ENCODE measurements at places on chromosomes 12 and 14. TPM values are rescaled to one million over a fixed set of nuclear protein-coding genes. Genes with fewer than 3 reads are reported as not detected.

RNF212B gene
- total RNA-seq = not detected

SLC38A4 gene
- total RNA-seq = 10.0 TPM

PARPBP gene
- total RNA-seq = 1.8 TPM

GOLT1B gene
- total RNA-seq = 12.3 TPM

VDR gene
- total RNA-seq = 89.9 TPM

ACTR6 gene
- 35.0 TPM for total RNA-seq

SLC7A8 gene
- total RNA-seq = 29.1 TPM

TEAD4 gene
- 4.4 TPM for total RNA-seq

DNA sequence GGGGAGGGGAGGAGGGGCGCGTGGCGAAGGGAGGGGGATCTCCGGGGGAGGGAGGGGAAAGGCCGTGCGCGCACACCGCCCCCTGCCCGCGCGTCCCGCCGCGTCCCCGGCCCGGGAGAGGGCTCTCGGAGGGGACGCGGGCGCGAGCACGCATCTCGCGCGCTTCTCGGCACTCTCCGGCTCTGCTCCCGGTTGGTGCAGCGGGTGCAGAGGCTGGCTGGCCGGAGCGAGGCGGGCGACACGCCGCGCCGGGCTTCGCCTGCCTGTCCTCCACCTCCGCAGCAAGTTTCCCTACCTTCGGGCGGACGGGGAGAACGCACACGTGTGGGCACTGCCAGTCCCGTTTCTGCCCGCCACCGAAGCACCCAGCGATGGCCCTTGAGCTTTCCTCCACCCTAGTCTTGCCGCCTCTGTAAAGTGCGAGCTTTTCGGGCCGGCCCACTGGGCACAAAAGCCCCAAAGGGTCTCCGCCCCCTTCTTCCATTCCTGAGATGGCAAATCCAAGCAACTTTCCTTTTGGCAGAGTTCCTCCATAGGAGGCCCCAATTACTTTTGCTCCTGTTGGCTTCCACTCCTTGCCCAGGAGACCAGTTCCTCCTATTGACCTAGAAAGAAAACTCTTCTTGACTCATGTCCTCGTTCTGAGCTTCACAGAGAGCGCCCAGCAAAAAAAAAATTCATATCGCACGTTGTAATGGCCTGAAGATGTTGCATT, 363 bp upstream of the CSAD start:
- DNase-seq = peak; percentile 75

DNA sequence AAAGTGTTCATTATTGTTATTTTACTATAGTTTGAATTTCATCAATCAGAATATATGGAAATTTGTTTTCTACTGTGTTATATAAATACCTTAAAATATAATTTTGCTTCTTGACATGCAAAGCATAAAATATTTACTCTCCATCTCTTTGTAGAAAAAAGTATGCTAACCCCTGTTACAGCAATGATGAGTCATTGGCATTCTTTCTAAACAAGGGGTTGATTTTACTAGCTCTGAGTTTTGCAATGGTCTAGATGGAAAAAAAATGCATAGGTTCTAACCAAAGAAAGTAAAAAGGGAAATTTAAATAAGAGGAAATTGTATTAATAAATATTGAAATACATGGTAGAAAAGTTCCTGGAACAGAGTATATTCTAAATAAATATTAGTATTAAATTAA, 990.2 kb upstream of the ATXN7L3B start:
- no peak for DNase-seq

- no peak for DNase-seq
These were observed 9.5 kb upstream of the LTA4H start for GRCh38 chr12:96044943-96045290.

DNA sequence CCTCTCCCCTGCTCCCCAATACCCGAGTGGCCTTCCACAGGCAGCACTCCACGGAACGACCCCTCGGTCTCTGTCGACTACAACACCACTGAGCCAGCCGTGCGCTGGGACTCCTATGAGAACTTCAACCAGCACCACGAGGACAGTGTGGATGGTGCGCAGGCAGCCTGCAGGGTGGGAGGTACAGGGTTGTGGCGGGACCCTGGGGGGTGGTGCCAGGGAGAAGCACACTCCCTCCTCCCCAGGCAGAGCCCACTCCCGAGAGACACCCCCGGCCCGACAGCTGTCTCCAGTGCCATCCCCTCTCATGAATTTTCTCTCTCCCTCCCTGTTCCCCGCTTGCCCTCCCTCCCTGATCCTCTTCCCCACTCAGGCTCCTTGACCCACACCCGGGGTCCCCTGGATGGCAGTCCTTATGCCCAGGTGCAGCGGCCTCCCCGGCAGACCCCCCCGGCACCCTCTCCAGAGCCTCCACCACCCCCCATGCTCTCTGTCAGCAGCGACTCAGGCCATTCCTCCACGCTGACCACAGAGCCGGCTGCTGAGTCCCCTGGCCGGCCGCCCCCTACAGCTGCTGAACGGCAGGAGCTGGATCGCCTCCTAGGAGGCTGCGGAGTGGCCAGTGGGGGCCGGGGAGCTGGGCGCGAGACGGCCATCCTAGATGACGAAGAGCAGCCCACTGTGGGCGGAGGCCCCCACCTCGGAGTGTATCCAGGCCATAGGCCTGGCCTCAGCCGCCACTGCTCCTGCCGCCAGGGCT, 9.0 kb downstream of the TNS2 start:
- no peak for DNase-seq

- no peak for DNase-seq
These were observed 70.9 kb downstream of the FERMT2 start for GRCh38 chr14:52879958-52880357.

DNA sequence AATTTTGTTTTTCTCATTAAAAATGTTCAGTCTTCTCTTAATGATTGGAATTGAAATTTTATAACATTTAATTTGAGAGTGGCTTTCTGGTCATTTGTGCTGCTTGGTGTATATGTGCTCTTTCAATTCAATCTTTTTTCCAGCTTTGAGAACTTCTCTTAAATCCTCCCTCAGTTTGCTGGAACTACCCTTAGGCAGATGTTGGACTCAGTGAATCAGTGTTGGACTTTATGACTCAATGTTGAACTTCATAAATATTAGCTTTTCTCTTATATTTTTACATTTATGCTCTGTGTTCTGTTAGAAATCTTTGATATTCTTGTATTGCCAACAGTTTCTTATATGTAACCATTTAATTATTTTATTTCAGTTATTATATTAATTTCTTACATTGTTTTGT, 935.5 kb upstream of the FBXO33 start:
- DNase-seq = no peak

GRCh38 chr12:108373111-108373510, 34.0 kb upstream of the CMKLR1 start:
- DNase-seq = no peak

DNA sequence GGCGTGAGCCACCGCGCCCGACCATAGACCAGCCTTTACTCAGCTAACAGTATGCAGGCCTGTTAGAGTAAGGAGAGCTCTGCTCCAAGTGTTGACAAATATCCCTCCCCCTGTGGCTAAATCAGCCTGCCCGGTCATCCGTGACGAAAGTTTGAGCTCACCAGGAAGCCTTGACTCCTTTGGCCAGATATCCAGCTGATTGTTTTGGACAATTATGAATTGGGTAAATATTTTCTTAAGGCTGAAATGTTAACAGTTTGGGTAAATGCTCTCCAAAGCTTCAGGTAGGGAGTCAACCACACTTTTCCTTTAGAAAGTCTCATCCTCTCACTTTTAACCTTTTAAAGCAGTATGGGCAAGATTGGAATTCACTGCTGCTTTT, 157.9 kb downstream of the PAWR start:
- no peak for DNase-seq

GRCh38 chr14:37844614-37845013, 249.2 kb downstream of the TTC6 start:
- no peak for DNase-seq

DNA sequence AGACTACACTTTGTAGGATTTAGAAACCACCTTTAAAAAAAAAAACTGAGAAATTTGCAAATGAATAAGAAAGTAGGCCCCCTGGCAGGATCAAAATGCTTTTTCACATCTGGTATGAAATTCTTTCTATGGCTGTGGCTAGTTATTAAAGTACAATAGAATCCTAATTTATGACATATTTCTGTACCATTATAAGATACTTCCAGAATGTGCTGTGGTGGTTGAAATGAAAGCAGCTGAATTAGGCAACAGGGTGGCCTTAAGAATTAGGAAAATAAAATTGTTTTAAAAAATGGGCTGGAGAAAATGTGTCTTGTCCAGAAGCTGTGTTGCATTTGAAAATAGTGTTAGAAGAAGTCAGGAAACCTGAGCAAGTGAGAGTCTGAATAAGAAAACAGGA, 85.9 kb upstream of the PDE3A start:
- no peak for DNase-seq

DNA sequence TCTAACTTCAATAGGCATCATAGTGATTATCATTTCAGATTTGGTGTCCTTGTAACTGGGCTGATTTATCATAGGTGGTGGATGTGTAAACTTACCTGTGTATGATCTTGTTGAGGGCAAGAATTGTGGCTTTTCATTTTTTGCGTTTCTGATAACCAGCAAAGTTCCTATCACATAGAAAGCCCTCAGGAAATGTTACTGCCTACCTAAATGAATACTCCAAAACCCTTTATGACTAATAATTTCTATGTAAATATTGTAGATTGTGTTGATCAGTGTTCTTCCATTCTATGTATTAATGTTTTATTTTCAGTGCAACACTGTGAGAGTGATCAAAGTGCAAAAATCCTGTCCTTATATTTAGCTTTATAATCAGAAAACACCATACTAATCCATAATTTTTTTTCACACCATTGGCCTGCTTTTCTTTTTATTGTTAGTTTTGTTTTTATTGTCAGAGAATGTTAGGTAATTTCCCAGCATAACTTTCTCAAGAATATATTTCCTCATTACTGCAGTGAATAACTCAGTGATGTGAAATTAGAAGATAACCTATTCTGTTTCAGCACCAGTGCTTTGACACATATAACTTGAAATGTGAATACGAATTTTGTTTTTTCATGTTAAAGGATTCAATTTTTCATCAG, 94.1 kb downstream of the GPHN start:
- no peak for DNase-seq

DNA sequence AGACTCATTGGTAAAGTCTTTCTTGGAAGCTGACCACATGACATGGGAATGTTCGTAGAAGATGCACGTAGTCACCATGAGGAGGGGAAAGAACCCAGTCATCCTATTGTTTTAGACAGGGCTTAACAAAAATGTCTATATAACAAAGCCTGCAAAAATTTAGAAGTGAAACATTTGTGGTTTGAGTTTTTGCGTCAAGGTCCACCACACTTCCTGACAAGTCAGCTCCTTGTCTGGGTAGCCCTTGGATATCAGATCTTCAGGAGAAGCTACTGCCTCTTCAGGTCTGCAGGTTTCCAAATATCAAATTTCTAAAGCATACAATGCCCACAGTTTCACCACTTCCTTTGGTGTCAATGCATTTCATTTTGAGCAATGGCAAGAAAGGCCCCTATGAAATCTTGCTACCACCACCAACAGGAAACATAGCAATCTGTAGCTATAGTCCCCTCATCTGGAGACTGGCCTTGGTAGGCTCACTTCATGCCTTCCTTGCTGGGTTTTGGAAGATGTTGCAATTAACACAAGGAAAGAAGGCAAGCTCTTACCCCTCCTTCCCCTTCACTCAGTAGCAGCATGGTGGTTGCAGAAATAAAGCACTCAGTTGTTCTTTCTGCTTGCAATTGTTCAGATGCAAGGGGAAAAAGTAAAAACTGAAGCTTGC, 235.2 kb downstream of the PCNX1 start:
- no peak for DNase-seq

DNA sequence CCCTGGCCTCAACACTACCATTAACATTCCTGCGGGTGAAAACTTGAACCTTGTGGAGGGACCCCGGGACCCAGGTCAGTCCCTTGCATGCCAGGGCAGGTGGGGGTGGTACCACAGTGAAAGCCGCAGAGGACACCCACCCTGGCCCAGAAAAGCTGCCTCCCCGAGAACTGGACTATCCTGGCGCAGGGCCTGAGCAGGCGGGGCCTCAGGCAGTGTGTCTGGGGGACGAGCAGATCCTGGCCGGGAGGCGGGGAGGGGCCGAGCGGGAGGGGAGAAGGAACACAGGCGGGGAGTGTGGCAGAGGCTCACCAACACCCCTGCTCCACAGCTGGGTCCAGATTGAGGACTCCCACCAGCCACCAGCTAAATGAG, 10.0 kb downstream of the AHNAK2 start:
- peak; percentile 65 for DNase-seq

DNA sequence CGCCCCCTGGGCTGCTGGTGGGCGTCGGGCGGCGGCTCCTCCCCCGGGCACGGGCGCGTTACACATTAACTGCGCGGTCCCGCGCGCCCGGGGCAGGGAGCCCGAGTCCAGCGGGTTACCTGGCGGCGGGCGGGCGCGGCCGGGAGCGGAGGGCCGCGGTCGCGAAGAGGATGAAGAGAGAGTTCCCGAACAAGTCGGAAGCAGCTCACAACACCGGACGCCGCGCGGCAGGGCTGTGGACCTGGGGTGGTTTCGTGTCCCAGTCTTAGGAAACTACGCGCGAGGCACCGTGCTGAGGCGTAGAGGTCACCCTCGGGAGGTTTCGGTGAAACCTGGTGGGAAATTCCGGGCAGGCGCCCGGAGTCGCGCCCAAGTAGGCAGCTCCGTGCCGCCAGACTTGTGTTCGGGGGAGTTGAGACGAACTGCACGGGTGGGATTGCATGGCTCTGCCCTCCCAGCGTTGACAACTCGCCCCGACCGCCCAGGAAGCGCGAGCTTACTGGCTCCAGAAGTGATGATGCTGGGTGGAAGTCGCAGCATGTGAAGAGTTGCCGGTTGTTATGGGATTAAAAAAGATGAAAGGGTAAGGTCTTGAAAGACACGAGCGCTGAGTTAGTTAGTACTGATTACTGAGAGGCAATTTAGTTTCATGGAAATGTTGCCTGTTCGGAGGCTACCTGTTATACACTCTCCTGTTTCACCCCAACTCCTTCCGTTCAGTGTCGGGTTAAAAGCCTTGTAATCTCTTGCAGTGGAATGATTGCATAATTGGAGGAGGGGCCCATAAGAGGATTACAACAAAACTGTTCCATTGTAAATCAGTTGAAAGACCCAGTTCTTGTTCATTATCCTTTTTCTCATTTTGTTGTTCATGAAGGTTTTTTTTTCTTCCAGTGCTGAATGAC, 879 bp downstream of the RAB3IP start:
- peak; percentile 72 for DNase-seq

All from transverse colon (tissue), 4 donors.